Coronary artery (tissue), 2 donors: ENCODE measurements at places on chromosomes 2 and 18.

DNA sequence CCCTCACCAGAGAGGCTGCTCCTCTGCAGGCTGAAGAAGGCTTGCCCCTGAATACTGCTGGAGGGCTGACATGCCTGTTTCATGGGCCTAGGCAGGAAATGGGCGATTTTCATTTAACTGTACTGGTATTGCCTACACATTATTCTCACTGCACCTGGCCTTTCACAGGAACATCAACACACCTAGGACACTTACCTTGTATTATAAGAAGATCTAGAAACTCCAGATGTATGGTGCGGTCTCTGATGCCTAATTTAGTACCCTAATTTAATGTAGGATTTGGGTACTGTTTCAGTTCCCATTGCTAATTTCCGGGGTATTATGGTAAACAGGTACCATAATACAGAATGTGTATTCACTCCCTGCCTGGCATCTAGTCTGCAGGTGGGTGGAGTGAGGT is 146.0 kb downstream of the MYO1B start:
- no peak for DNase-seq

DNA sequence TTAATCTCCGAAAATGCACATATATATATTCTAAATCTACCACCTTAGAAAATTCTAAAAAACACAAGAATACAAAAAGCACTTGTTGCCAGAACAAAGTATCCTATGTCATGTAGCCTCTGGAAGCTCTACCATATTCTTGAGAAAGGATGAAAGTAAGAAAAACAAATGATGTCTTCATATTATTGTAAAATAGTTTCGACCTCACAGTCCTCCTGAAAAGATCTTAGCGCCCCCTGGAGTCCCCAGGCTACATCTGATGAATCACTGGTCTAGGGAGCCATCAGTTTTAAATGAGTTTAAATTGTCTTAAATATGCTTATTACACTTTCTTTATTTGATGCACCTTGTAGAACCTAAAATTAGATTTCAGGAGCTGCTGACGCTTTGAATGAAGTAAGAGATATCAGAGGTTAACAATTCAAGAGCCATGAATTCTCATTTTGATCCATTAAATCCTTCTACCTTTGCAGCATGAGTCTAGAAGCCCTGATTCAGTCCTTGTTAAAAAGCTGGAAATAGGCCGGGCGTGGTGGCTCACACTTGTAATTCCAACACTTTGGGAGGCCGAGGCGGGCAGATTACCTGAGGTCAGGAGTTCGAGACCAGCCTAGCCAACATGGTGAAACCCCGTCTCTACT is 138.8 kb downstream of the MCFD2 start:
- no peak for DNase-seq

- DNase-seq = no peak
Measured at GRCh38 chr2:237404413-237404812, 9.6 kb downstream of the COL6A3 start.

GRCh38 chr2:232611559-232612218 is 21.7 kb upstream of the EFHD1 start:
- DNase-seq = no peak

- no peak for DNase-seq
Measured at GRCh38 chr18:13302457-13303225, 84.1 kb downstream of the LDLRAD4 start.

- DNase-seq = no peak
Measured at GRCh38 chr18:36247036-36247435, 50.5 kb upstream of the FHOD3 start.

- DNase-seq = no peak
Measured at GRCh38 chr2:40028792-40029488, 249.9 kb upstream of the THUMPD2 start.

DNA sequence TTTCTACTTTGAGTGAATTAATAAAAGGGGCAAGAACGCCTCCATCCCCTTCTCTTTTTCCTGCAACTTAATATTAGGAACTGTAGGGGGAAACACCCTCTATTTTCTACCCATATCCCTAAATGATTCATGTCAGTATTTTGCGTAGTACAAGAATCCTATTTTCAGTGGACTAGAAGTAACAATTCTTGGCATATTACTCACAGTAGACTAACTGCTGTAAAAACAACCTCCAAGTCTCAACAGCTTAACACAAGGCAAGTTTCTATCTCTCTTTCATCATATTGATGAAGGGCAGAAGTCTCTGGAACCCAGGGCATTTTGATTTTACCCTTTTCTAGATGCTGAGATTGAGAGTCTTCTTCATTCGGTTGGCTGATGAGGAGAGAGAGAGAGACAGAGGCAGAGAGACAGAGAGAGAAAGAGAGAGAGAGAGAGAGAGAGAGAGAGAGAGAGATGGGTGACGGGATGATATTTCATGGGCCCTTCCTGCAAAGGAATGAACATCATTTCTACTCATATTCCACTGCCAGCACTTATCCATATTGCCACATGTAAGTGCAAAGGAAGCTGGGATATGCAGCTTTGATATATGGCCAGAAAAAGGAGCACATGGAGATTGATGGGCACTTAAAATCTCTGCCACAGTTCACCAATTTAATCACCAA is 481.6 kb downstream of the LPIN1 start:
- DNase-seq = no peak

- DNase-seq = no peak
Measured at GRCh38 chr2:29223851-29224692, 108.9 kb downstream of the CLIP4 start.

- no peak for DNase-seq
Measured at GRCh38 chr2:147860009-147860408, 15.2 kb downstream of the ACVR2A start.
